ENCODE measurements at places on chromosomes 7 and 10. TPM values are rescaled to one million over a fixed set of nuclear protein-coding genes. Genes with fewer than 3 reads are reported as not detected.

GRCh38 chr10:80609331-80609730, 71.6 kb downstream of the SH2D4B start:
- H3K4me3 ChIP-seq, result no peak overlapping the region
- H3K36me3 ChIP-seq, result no peaks in the 10 kb centered on the region
- no peak overlapping the region for H3K27ac ChIP-seq
- no peaks in the 10 kb centered on the region for H3K27me3 ChIP-seq

GRCh38 chr7:48563334-48563733, 361.0 kb upstream of the CDC14C start:
- no peaks in the 10 kb centered on the region for H3K4me1 ChIP-seq
- H3K27ac ChIP-seq, result no peak overlapping the region
- no peak overlapping the region for H3K4me3 ChIP-seq
- no peak for DNase-seq

- H3K4me3 ChIP-seq, result peak overlapping the region; percentile 5
- H3K36me3 ChIP-seq, result peaks cover 13% of the 10 kb centered on the region
- H3K27ac ChIP-seq, result peak overlapping the region; percentile 2
- peak; percentile 56 for DNase-seq
- no peaks in the 10 kb centered on the region for H3K27me3 ChIP-seq
Measured at GRCh38 chr10:102775935-102776669, 32.4 kb downstream of the WBP1L start.

DNA sequence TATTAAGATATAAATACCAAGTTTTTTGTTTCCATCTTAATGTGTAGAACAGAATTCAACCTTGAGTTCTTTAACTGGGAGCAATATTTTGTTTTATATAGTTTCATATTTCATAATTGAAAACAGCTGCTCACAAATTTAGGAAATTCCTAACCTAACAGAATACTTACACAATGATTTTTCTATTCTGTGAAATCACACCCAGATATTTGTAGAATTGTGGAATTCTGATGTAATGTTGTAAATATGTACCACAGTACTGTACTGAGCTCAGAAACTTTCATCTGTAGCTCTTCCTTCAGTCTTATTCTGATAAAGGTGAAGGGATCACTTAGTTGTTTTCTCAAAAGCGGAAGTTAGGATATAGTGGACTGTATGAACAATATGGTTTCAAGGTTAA, 143.4 kb upstream of the GLI3 start:
- H3K4me3 ChIP-seq, result no peak overlapping the region
- H3K27me3 ChIP-seq, result peaks cover 1% of the 10 kb centered on the region
- no peaks in the 10 kb centered on the region for H3K4me1 ChIP-seq

DNA sequence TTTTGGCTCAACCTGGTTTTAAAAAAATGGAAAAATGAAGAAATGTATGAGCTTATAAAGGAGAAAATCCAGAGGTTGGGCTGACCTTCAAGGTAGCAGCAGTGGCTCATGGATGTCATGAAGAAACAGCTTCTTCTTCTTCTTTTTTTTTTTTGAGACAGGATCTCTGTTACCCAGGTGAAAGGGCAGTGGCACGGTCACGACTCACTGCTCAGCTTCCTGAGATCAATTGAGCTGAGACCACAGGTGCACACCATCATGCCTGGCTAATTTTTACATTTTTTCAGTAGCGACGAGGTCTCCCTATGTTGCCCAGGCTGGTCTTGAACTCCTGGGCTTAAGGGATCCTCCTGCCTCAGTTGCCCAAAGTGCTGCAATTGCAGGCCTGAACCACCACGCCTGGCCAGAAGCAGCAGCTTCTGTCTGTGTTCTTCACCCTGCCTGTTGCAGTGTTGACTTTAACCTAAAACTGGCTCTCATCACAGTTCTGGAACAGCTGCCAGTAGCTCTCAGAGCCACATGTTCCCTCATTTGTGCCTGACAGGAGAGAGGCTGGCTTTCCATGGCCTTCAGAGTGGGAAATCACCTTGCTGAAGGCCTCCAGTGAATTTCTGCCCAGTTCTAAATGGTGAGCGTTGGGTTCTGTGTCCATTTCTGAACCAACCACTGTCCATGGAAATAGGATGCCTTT, 117.7 kb downstream of the PFKFB3 start:
- no peaks in the 10 kb centered on the region for H3K4me1 ChIP-seq
- H3K36me3 ChIP-seq, result peaks cover 4% of the 10 kb centered on the region
- DNase-seq, result peak; percentile 18
- no peaks in the 10 kb centered on the region for H3K27me3 ChIP-seq
- H3K27ac ChIP-seq, result no peak overlapping the region

GRCh38 chr10:28470873-28471651, 61.9 kb upstream of the WAC start:
- no peaks in the 10 kb centered on the region for H3K4me1 ChIP-seq
- H3K27ac ChIP-seq, result no peak overlapping the region
- no peak for DNase-seq

- no peaks in the 10 kb centered on the region for H3K27me3 ChIP-seq
- no peaks in the 10 kb centered on the region for H3K4me1 ChIP-seq
- no peak overlapping the region for H3K27ac ChIP-seq
- no peak for DNase-seq
- no peak overlapping the region for H3K4me3 ChIP-seq
Measured at GRCh38 chr7:35555934-35556333, 139.0 kb downstream of the HERPUD2 start.

DNA sequence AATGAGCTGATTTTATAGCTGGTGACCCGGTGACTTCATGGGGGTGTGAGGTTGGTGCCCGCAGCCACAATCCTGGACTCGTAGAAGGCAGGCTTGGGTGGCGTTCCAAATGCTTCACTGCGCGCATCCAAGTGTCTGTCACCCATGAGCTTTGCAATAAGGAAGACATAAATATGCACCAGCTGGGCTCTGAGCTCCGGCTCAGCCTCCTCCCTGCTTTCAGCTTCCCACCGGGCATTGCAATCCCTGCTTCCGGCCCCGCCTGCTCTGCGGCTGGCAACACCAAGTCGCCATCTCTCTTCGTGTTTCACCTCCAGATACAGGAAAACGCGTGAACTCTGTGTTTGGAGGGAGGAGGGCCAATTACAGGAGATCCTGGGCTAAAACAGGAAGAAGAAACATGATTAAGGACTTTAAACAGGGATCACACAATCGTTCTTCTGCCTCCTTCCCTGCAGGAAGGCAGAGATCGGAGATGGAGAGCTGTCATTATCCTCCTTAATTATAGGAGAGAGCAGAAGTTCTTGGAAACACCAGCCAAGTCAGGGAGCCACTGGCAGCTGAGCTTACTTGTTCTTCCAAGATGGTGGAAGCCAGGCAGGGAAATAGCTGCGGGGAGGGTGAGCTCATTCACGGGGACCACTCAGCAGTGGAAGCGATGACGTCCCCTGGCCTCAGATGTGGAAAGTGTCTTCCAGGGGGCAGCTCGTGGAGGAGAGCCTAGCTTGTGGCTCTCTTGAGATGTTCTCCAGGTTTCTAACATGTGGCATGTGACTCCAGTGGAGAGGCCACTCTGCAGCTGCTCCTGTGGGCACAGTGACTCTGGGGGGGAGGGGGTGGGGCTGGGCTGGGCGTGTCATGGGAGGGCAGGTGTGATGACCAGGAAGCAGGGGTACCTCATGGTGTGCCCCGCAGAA, 134.9 kb downstream of the CAMK1D start:
- H3K27me3 ChIP-seq, result no peaks in the 10 kb centered on the region
- H3K4me1 ChIP-seq, result peaks cover 21% of the 10 kb centered on the region
- no peaks in the 10 kb centered on the region for H3K36me3 ChIP-seq
- H3K4me3 ChIP-seq, result no peak overlapping the region

The OPALIN gene
- total RNA-seq, result not detected

DNA sequence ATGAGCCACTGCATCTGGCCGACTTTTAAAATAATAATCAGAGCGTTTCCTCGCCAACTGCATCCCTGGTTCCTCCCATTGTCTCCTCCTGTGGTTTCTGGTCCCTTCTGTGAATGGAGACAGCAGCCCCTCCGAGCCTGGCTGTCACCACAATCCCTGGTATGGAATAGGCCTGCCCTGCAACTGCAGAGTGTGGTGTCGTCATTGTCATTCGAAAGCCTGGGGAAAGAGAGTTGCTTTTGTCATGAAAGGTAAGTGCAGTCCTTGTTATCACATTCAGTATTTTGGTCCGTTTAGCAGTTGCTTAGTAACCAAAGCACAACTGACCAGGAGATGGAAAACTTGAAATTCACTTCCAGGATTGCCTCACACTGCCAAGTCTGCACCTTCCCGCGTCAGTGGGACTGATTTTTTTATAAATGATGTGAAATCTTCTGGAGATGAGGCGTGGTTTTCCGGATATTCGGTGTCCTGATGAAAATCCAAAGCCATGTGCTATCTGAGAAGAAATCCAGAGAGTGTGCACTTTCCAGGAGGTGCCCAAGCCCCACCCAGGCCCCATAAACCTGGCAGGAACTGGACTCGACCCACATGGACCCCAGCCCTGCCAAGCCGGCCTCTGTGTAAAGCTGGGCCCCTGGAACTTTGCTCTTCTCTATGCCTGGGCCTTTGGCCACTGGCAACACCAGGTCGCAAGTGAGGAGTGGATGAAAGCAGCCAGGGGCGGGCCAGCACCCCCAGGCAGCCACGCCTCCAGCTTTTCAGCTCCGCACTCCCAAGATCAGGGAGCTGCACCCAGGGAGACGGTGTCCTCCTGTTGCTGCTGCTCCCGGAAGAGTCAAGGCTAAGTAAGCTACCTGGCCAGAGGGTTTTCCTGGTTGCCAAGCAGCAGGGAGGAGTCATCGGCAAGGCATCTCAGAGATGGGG, 133.7 kb upstream of the SH2B2 start:
- H3K36me3 ChIP-seq, result no peaks in the 10 kb centered on the region
- no peaks in the 10 kb centered on the region for H3K4me1 ChIP-seq
- no peak overlapping the region for H3K4me3 ChIP-seq
- H3K27ac ChIP-seq, result no peak overlapping the region
- no peak for DNase-seq

DNA sequence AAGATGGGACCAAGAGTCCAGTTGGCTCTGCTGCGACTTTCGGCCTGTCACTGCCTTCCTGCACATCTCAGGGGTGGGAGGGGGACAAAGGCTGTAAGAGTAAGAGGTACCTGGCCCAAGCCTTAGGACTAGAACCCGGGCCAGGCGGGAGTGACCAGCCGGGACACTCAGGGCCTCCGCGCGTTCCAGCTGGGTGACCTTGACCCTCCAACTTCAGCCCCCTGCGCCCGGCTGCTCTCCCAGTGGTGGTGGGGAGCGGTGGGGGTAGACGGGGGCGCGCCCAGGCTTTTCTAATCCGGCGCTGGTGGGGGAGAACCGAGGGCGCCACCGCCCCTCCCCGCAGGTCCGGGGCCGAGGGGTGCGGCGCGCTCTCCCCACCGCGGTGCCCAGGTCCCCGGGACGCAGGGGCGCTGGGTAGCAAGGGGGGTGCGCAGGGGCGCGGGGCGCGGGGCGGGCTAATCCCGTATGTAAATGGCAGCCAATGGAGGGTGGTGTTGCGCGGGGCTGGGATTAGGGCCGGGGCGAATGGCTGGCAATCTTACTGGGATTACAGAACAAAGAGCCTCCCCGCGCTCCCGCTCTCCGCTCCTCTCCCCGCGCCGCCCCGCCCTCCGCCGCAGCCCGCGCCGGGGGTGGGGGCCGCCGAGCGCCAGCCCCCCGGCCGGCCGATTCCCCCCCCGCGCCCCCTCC, at the start of gene GTF2IRD1:
GTF2IRD1 (plus strand) TSS at position 585 of the 690 bp plus-strand sequence. CDS start 54,175 bp downstream, outside the sequence.
- DNase-seq, result peak; percentile 64
- peak within 1 kb of the TSS; percentile 85 for H3K27ac ChIP-seq
- peaks cover 12% of the 10 kb centered on the region for H3K27me3 ChIP-seq
- H3K4me1 ChIP-seq, result peaks cover 10% of the 10 kb centered on the region
- H3K4me3 ChIP-seq, result peak within 1 kb of the TSS; percentile 58

DNA sequence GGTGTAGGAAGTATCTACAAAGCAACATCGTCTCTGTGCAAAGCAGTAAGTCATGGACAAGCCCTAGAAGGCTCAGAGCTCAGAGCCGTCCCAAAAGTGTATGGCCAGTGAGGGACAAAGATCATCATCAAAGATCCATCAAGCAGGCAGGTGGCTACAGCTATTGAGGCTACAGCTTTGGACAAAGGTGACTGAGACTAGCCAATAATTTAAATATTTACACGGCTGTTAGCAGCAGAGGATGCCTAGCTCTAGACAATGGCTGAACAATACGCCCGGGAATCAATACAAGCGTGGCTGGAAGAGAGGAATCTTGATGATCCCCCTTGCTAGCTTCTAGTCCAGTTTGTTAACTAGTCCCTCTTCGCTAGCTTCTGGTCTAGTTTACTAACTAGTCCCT, 17.9 kb downstream of the NMT2 start:
- H3K27ac ChIP-seq, result no peak overlapping the region
- peaks cover 29% of the 10 kb centered on the region for H3K4me1 ChIP-seq
- peaks cover 8% of the 10 kb centered on the region for H3K36me3 ChIP-seq
- no peaks in the 10 kb centered on the region for H3K27me3 ChIP-seq
- no peak for DNase-seq
- H3K4me3 ChIP-seq, result no peak overlapping the region

GRCh38 chr7:157543791-157544190, 207.0 kb downstream of the DNAJB6 start:
- H3K36me3 ChIP-seq, result no peaks in the 10 kb centered on the region
- no peak overlapping the region for H3K4me3 ChIP-seq
- no peaks in the 10 kb centered on the region for H3K27me3 ChIP-seq
- no peaks in the 10 kb centered on the region for H3K4me1 ChIP-seq
- no peak overlapping the region for H3K27ac ChIP-seq
- no peak for DNase-seq

- H3K4me1 ChIP-seq, result peaks cover 71% of the 10 kb centered on the region
- H3K36me3 ChIP-seq, result peaks cover 9% of the 10 kb centered on the region
Measured at GRCh38 chr7:55567571-55567970, 4.7 kb downstream of the VOPP1 start.

The PON1 gene
- not detected for total RNA-seq

The TAC1 gene
- not detected for total RNA-seq

The SPDYE2B gene
- not detected for total RNA-seq

The CDH23 gene
- 2.4 TPM for total RNA-seq

The HOXA4 gene
- 0.25 TPM for total RNA-seq

The PTPRE gene
- total RNA-seq, result 22.3 TPM

GRCh38 chr7:108419961-108420908, 36.0 kb downstream of the NRCAM start:
- no peak for DNase-seq
- H3K36me3 ChIP-seq, result no peaks in the 10 kb centered on the region
- H3K27ac ChIP-seq, result peak overlapping the region; percentile 46
- no peak overlapping the region for H3K4me3 ChIP-seq

The PILRA gene
- total RNA-seq, result 5.8 TPM

- no peaks in the 10 kb centered on the region for H3K36me3 ChIP-seq
- H3K27me3 ChIP-seq, result peaks cover 1% of the 10 kb centered on the region
- no peak overlapping the region for H3K27ac ChIP-seq
- no peak for DNase-seq
- no peak overlapping the region for H3K4me3 ChIP-seq
Measured at GRCh38 chr7:105974471-105974870, 11.4 kb downstream of the CDHR3 start.

The CLCN1 gene
- not detected for total RNA-seq

- H3K4me3 ChIP-seq, result no peak overlapping the region
- no peaks in the 10 kb centered on the region for H3K27me3 ChIP-seq
- no peak for DNase-seq
- H3K36me3 ChIP-seq, result no peaks in the 10 kb centered on the region
- H3K27ac ChIP-seq, result no peak overlapping the region
- H3K4me1 ChIP-seq, result peaks cover 36% of the 10 kb centered on the region
Measured at GRCh38 chr10:12639996-12640944, 290.9 kb downstream of the CAMK1D start.

GRCh38 chr10:14072541-14072940, 258.2 kb downstream of the FRMD4A start:
- H3K36me3 ChIP-seq, result no peaks in the 10 kb centered on the region
- H3K4me3 ChIP-seq, result no peak overlapping the region
- peaks cover 6% of the 10 kb centered on the region for H3K27me3 ChIP-seq
- no peak for DNase-seq
